H1 (cell line): ENCODE measurements at places on chromosomes 13 and 19.

- peaks cover 4% of the 10 kb centered on the region; the same call in 1 of the 2 replicates for H3K36me3 ChIP-seq
- DNase-seq = no peak
- no peak overlapping the region for H3K4me3 ChIP-seq
- H3K4me1 ChIP-seq = no peaks in the 10 kb centered on the region
Measured at GRCh38 chr19:33811736-33812387, 15.2 kb downstream of the KCTD15 start.

DNA sequence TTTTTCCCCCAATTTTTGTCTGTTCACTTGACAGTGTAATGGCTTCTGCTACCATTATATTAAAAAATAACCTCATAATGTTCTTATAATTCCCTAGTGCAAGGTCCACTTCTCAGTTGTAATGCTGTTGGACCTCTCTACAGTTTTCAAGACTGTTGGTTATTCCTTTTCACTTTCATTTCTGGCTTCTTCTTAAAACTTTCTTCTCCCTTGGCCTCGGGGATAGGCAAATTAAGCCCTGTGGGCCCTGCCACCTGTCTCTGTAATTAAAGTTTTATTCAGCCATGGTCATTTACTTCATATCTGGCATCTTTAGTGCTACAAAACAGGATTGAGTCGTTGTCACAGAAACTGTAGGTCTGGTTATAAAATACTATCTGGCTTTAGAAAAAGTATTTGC, 313.5 kb downstream of the KLF12 start:
- DNase-seq = no peak
- no peak overlapping the region for H3K4me3 ChIP-seq
- no peaks in the 10 kb centered on the region for H3K27me3 ChIP-seq
- H3K36me3 ChIP-seq = no peaks in the 10 kb centered on the region
- no peaks in the 10 kb centered on the region for H3K4me1 ChIP-seq

GRCh38 chr13:100546713-100547405, 41.7 kb downstream of the GGACT start:
- no peaks in the 10 kb centered on the region; the same call in 1 of the 2 replicates for H3K27me3 ChIP-seq
- H3K4me1 ChIP-seq = no peaks in the 10 kb centered on the region; the same call in 1 of the 2 replicates
- no peak overlapping the region for H3K27ac ChIP-seq
- DNase-seq = no peak

GRCh38 chr19:22326219-22326618, 40.0 kb downstream of the ZNF729 start:
- no peaks in the 10 kb centered on the region for H3K4me1 ChIP-seq
- no peak overlapping the region for H3K4me3 ChIP-seq
- no peak overlapping the region for H3K27ac ChIP-seq

GRCh38 chr13:79502859-79503468, 22.0 kb downstream of the NDFIP2 start:
- DNase-seq = no peak
- H3K27ac ChIP-seq = no peak overlapping the region
- no peaks in the 10 kb centered on the region for H3K36me3 ChIP-seq

- H3K27ac ChIP-seq = no peak overlapping the region
- no peaks in the 10 kb centered on the region for H3K4me1 ChIP-seq
- H3K4me3 ChIP-seq = no peak overlapping the region
- DNase-seq = no peak
- H3K27me3 ChIP-seq = no peaks in the 10 kb centered on the region
Measured at GRCh38 chr13:33537026-33537425, 251.5 kb upstream of the STARD13 start.

DNA sequence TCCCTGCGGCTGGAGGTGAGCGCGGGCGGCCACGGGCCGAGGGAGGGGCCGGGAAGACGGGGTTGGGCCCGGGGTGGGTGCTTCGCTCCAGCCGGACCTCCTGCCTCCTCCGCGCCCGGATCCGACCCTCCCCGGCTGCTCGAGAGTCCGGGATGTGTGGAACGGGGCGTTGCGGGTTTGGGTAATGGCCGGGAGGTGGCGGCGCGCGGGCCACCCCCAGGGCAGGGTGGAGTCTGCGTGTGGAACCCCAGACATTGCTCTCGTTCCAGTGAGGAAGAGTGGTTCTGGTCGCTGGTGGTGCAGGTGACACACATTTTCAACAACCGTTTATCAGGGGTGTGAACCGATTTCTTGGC, 38.8 kb downstream of the ARHGEF7 start:
- peak overlapping the region; percentile 89 for H3K27ac ChIP-seq
- DNase-seq = no peak
- no peaks in the 10 kb centered on the region for H3K4me1 ChIP-seq
- H3K27me3 ChIP-seq = peaks cover 1% of the 10 kb centered on the region
- peak overlapping the region; percentile 80 for H3K4me3 ChIP-seq

DNA sequence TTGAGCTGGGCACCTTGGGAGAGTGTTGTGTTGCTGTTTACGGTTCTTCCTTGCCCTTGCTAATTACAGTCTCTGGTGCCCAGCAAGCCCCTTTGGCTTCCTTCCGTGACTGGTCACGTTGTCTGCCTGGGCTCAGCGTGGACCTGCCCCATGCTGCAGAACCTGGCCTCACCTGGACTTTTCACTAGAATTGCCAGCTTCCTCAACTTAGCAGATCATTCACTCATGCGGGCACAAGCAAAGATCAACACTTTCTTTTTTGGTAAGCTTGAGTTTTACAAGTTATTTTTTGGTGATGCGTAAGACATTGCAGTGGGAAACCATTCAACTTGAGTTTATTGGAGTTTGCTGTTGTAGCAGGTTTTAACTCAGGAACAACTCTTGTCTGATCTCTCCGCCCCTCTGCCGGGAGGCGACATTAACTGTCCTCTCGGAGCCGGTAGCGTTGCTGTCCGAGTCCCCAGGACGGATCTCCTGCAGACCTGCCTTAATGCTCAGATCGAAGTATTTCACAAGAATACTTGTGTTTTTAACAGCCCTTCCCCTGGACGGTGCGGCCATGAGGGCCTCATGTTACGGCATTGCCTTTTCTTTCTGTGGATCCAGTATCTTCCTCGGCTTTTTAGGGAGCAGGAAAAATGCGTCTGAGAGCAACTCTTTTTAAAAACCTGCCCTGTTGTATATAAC, 15.7 kb upstream of the TEX29 start:
- DNase-seq = no peak
- no peaks in the 10 kb centered on the region for H3K27me3 ChIP-seq
- no peaks in the 10 kb centered on the region for H3K4me1 ChIP-seq
- no peak overlapping the region for H3K27ac ChIP-seq
- peaks cover 12% of the 10 kb centered on the region; the same call in 1 of the 2 replicates for H3K36me3 ChIP-seq

DNA sequence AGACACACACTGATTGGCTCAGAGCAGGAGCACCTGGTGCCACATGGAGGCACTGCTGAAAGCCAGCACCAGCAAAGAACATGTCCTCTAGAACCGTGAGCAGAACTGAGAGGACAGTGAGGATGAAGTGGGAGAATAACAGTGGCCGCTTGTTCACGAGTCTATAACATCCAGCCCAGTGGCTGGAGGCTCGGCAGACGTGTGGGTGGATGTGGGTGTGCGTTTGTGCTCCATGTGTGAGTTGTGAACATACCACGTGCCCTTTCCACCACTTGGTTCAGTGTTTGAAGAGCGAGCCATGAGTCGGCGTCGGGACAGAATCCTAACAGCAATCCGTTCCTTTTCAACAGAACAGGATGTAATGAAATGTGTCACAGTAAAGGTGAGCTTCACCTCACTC, 113.0 kb downstream of the SOX1 start:
- H3K4me3 ChIP-seq = no peak overlapping the region
- DNase-seq = no peak
- peaks cover 3% of the 10 kb centered on the region; the same call in 1 of the 2 replicates for H3K4me1 ChIP-seq

DNA sequence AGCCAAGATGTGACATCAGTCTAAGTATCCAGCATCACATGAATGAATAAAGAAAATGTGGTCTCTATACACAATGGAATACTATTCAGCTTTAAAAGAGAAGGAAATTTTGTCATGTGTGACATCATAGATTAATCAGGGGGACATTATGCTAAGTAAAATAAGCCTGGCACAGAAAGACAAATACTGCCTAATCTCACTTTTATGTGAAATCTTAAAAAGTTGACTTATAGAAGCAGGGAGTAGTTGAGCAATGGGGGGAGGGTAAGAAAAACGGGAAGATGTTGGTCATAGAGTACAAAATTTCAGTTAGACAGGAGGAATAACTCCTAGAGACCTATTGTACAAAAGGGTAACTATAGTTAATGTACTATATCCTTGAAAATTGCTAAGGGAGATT, 10.4 kb upstream of the LCP1 start:
- H3K4me1 ChIP-seq = no peaks in the 10 kb centered on the region
- H3K27ac ChIP-seq = no peak overlapping the region
- no peak overlapping the region for H3K4me3 ChIP-seq
- DNase-seq = no peak

GRCh38 chr19:50311723-50312635, 17.2 kb downstream of the KCNC3 start:
- H3K4me1 ChIP-seq = peaks cover 12% of the 10 kb centered on the region
- DNase-seq = peak; percentile 89
- peak overlapping the region; percentile 49 for H3K4me3 ChIP-seq
- H3K36me3 ChIP-seq = no peaks in the 10 kb centered on the region

DNA sequence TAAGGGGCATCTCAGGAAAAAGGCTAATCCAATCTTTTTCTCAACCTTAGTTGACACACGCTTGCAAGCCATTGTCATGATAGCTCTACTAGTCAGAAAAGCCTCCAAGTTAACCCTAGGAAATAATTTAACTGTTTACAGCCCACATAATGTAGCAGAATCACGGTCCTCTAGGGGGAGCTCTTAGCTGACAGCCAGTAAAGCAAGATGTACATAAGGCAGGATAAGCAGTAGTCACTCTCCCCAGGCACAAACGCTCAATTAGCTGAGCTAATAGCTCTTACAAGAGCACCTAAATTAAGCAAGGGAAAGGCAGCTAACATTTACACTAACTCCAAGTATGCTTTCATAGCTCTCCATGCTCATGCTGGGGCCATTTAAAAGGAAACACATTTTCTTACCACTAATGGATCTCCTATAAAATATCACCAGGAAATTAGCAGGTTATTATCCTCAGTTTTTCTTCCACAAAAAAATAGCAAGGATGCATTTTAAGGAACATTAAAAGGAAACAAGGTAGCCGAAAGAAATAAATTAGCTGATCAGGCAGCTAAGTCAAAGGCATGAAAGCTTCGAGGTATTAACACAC, 33.7 kb upstream of the ZSCAN5A start:
- no peak overlapping the region for H3K4me3 ChIP-seq
- no peak for DNase-seq
- no peaks in the 10 kb centered on the region for H3K36me3 ChIP-seq

DNA sequence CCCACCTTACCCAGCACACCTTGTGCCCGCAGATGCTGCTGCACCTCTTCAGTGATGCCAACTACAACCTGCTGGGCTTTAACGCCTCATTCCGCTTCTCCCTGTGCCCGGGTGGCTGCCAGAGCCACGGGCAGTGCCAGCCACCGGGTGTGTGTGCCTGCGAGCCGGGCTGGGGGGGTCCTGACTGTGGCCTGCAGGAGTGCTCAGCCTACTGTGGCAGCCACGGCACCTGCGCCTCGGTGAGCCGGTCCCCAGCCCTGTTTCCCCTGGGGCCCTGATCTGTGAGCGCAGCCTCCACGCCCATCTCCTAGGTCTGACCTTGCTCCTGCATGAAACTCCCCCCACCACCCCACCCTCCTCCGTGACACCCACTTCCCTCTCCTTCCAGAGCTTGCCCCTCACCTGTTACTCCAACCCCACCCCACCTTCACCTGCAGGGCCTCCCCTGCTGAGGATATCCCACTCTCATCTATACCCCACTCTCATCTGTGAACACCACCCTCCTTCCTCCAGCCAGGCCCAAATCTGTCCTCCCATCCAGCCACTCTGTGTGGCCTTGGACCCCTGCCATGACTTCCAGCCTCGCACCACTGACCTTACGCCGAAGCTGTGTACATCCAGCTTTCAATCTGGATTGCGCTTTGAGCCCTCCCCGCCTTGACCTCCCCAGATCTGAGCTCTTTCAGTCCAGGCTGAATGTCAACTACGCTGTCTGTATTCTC, 8.7 kb downstream of the MEGF8 start:
- H3K27ac ChIP-seq = no peak overlapping the region
- H3K27me3 ChIP-seq = no peaks in the 10 kb centered on the region
- H3K4me1 ChIP-seq = no peaks in the 10 kb centered on the region; the same call in 1 of the 2 replicates
- no peak for DNase-seq

GRCh38 chr13:28981530-28981929, 161.4 kb downstream of the MTUS2 start:
- H3K4me1 ChIP-seq = no peaks in the 10 kb centered on the region
- H3K4me3 ChIP-seq = no peak overlapping the region
- DNase-seq = no peak
- H3K27ac ChIP-seq = no peak overlapping the region
- no peaks in the 10 kb centered on the region for H3K27me3 ChIP-seq
- H3K36me3 ChIP-seq = no peaks in the 10 kb centered on the region

- H3K4me3 ChIP-seq = no peak overlapping the region
- H3K4me1 ChIP-seq = peaks cover 10% of the 10 kb centered on the region
- H3K36me3 ChIP-seq = no peaks in the 10 kb centered on the region
- no peak overlapping the region for H3K27ac ChIP-seq
- no peak for DNase-seq
Measured at GRCh38 chr19:20066861-20067260, 10.9 kb upstream of the ZNF90 start.

DNA sequence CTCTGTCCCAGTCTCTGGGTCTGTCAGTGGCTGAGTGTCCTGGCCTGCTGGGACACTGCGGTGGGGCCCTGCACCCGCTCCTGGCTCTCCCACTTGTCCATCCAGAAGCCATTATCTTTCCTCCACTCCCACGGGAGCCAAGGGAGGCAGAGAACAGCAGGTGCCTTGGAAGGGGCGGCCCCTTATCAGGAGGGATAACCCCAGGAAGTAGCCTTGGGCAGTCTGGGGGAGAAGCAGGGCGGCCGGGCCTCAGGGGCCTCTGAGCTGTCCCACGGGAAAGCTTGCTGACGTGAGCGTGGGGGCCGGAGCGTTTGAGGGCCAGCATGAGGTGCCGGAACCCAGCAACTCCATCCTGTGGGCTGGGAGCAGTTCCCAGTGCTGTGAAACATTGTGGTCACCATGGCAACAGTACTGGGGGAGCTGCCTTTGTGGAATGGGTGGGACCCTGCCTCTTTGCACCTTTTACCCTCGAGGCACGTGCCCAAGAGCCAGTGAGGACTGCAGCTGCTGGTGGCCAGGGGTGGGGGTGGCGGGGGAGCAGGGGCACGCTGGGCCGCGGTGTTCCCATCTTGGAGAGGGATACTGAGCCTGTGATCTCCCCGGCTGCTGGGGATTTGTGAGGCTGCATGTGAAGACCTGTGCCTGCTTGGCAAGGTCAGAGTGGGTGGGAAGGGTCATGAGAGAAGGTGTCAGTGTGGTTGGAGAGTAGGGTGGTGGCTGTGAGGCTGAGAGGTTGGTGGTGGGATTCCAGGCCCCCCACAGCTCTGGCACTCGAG, 20.9 kb downstream of the KLHL26 start:
- H3K27ac ChIP-seq = no peak overlapping the region
- H3K27me3 ChIP-seq = peaks cover 4% of the 10 kb centered on the region; the same call in 1 of the 2 replicates
- no peak overlapping the region for H3K4me3 ChIP-seq
- H3K36me3 ChIP-seq = no peaks in the 10 kb centered on the region
